ENCODE measurements at places on chromosomes 7 and 10.
A peak's percentile ranks its signal among the peaks of the same experiment; 100 is the strongest.

GRCh38 chr7:66055321-66055956 lies 20.2 kb upstream of the ASL start:
- DNase-seq, result peak; percentile 82

DNA sequence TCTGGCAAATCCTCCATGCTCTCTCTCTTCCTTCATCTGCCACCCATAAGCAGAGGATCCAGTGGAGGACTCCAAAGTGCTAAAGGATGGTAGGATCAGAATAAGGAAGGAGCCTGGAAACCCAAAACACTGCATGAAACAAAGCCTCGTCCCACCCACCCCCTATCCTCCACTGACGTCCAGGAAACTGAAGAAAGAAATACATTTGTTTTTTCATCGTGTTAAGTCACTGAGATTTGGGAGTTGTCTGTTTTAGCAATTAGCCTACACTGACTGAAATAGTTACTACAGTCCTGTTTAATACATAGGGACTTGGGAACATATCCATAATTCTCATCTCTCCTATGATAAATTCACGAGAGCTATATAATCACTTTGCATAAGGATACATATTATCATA lies 14.8 kb downstream of the ANXA7 start:
- no peak for DNase-seq

DNA sequence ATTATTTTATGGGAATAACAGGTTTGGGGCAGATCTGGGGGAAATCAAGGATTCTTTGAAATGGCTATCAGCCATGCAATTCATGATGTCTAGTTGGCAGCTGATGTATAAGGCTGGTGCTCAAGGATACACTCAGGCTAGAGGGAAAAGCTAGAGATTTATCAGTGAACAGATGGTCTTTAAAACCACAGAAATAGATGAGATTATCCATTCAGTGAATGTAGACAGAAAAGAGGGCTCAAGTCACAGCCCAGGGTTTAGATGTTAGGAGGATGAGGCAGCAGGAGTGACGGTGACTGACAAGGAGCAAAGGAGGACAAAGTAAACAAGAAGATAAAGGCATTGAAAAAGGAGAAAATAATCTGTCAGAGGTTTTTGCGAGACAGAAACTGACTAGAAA lies 238.7 kb downstream of the CDK14 start:
- no peak for DNase-seq

GRCh38 chr10:50544857-50545429 lies 78.8 kb downstream of the SGMS1 start:
- DNase-seq, result no peak

- no peak for DNase-seq
These were observed 10.0 kb upstream of the DDIT4 start for GRCh38 chr10:72263613-72264241.

- DNase-seq, result no peak
These were observed 737.1 kb downstream of the INHBA start for GRCh38 chr7:40965774-40966173.

DNA sequence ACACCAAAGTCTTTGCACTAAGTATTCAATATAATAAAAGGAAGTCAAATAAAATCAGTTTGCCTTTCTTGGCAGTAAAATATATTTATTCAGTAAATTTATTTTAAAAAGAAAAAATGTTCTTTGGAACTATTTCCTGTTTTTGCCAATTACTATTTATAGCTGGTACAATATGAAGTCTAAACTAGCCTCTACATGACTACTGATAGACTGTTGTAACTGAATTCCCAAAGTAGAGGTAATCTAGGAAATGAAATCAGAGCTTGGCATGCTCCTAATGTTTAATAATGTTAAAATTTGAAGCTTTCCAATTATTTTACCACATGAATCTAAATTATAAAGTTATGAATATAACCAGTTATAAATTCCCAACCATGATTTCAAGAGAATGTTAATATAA lies 385.5 kb downstream of the SEMA3D start:
- no peak for DNase-seq

GRCh38 chr10:9230625-9231024 lies 1176.1 kb downstream of the GATA3 start:
- DNase-seq, result no peak

GRCh38 chr10:118210276-118210675 lies 131.8 kb downstream of the FAM204A start:
- peak; percentile 47 for DNase-seq

- no peak for DNase-seq
These were observed 22.8 kb upstream of the FOXL3 start for GRCh38 chr7:266851-267840.

GRCh38 chr10:86700851-86701617 lies 32.7 kb downstream of the LDB3 start:
- no peak for DNase-seq

DNA sequence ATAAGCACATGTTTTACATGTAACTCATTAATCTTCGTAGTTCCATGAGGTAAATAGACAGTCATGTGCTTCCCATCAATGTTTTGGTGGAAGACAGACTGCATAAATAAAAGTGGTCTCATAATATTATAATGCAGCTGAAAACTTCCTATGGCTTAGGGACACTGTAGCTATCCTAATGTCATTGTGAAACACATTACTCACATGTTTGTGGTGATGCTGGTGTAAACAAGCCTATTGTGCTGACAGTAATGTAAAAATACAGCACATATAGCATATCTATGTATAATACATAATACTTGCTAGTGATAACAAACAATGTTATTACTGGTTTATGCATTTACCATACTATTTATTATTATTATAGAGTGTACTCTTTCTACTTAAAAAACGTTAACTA lies 37.2 kb upstream of the PLXDC2 start:
- DNase-seq, result no peak

GRCh38 chr10:69348816-69349541 lies 67.7 kb downstream of the TACR2 start:
- peak; percentile 98 for DNase-seq

DNA sequence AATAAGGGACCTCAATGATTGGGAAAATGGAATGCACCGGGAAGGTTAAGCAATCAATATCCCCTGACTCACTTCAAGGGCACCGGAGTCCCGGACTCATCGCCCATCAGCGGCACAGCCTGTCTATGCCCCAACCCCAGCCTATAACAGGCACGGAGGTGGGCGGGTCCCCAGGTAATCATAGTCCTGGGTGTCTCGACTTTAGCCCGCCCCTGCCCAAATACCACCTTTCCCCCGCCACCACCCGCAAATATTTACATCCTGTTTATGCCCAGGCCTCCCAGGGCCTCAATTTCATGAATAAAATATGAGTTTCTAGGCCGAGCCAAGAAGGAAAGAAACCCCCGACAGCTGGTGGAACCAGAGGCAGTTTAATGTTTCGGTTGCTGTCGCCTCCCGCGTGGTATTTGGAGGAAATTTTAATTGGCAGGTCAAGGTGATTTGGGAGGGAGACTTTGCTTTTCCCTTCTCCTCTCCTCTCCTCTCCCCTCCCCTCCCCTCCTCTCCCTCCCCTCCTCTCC lies 15.6 kb upstream of the RFC2 start:
- DNase-seq, result peak; percentile 65

GRCh38 chr7:129122078-129122750 lies 22.3 kb upstream of the TSPAN33 start:
- no peak for DNase-seq

GRCh38 chr10:104293781-104294321 lies 24.9 kb downstream of the GSTO2 start:
- no peak for DNase-seq

- DNase-seq, result no peak
These were observed 15.8 kb downstream of the PLAC9 start for GRCh38 chr10:80148166-80148805.

GRCh38 chr7:150866932-150867564 lies 14.7 kb downstream of the AOC1 start:
- no peak for DNase-seq

All from GM23248 (cell line).